ENCODE measurements at places on chromosomes 5 and 9.

GRCh38 chr5:35313291-35313690 is 83.0 kb upstream of the PRLR start:
- DNase-seq = no peak

- DNase-seq = peak; percentile 65
Measured at GRCh38 chr5:116084287-116084691, 536 bp upstream of the COMMD10 start.

DNA sequence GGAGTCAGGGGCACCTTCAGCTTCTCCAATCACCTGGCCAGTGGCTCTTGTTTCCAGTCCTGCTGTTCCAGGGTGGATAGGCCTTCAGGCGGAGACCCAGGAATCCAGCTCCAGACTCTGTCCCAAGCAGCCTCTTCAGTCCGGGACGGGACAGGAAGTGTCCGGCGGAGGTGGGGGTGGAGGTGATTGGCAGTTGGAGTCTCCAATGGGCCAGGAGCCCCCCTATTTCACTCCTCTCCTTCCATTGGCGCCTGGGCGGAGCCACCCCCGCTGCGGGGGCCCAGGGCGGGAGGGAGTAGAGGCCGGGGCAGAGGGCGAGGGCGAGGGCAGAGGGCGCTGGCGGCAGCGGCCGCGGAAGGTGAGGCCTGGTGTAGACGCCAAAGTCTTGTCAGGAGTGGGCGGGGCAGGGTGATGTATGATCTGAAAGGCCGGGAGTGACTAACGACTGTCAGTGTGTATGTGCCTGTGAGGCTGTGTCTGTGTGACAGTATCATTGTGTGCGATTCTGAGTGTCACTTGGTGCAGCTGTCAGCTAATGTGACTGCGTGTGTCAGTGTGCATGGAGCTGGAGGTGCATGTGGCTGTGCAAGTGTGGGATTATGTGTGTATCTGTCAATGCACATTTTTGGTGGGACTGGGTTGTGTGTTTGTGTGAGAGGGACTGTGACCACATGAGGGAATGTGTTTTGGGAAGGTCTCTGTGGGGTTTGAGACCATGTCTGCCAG is at the start of gene IL11RA:
Gene IL11RA (plus strand): TSS at position 310 of the 726 bp plus-strand sequence. CDS start 3,033 bp downstream, outside the sequence.
- peak; percentile 97 for DNase-seq

DNA sequence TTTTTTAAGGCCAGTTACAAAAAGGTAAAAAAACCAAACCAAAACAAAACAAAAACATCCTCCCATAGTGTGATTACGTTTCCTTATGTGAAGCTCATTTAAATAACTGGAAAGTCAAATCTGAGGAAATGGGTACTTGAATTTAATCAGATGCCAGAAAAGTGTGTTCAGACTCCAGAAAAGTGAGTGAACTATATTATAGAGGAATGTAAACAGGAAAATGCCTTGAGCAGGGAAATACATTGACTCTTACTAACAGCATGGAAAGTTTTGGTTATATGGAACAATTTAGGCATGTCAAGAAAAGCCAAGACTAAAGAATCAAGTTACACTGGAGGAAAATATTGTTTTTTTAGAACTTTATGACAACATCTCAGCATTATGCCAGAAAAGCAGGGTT is 37.8 kb upstream of the RNF20 start:
- DNase-seq = no peak

GRCh38 chr9:96020792-96021550 is 145.5 kb downstream of the ERCC6L2 start:
- peak; percentile 50 for DNase-seq

GRCh38 chr5:9572246-9572645 is 26.4 kb upstream of the SEMA5A start:
- DNase-seq = no peak

- DNase-seq = no peak
Measured at GRCh38 chr5:160461378-160461777, 39.7 kb downstream of the PTTG1 start.

DNA sequence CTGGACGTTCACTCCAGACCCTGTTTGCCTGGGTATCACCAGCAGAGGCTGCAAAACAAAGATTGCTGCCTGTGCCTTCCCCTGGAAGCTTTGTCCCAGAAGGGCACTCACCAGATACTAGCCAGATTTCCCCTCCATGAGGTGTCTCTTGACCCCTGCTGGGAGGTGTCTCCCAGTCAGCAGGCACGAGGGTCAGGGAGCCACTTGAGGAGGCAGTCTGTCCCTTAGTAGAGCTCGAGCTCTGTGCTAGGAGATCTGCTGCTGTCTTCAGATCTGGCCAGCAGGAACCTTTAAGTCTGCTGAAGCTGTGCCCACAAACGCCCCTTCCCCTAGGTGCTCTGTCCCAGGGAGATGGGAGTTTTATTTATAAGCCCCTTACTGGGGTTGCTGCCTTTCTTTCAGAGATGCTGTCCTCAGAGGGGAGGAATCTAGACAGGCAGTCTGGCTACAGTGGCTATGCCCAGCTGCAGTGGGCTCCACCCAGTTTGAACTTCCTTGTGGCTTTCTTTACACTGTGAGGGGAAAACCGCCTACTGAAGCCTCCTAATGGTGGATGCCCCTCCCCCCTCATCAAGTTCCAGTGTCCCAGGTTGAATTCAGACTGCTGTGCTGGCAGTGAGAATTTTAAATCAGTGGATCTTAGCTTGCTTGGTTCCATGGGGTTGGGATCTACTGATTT is 253.9 kb downstream of the SPATA31D1 start:
- DNase-seq = no peak

DNA sequence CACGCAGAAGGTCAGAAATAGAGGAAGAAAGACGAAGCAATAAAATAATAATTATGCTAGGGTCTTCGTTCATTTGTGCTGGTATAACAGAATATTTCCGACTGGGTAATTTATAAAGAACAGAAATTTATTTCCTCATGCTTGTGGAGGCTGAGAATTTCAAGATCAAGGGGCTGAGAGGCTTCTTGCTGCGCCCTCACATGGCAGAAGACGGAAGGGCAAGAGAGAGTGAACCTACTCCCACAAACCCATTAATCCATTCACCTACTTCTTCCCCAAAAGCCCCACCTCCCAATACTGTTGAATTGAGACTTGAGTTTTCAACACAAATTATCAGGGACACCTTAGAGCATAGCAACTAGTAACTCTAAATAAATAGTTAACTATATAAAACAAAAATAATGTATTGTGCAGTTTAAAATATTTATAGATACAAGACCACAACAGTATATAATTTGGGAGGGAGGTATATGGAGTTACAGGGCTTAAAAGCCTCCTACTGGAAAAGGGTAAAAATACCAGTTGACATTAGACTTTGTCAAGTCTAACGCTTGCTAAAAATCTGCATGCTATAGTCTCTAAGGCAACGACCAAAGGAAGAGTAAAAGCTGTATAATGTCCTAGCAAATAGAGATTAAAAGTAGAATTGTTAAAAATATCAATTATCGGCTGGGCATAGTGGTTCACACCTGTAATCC is 40.3 kb upstream of the NAA35 start:
- DNase-seq = no peak

Data from large intestine (tissue), 12 donors.